Bone marrow (tissue), 2 donors: ENCODE measurements at places on chromosomes 1 and 21.

- DNase-seq = no peak
These were observed 3.6 kb downstream of the CERS2 start for GRCh38 chr1:150970808-150971582.

GRCh38 chr1:241518476-241519307 lies 863 bp downstream of the FH start:
- DNase-seq = no peak

DNA sequence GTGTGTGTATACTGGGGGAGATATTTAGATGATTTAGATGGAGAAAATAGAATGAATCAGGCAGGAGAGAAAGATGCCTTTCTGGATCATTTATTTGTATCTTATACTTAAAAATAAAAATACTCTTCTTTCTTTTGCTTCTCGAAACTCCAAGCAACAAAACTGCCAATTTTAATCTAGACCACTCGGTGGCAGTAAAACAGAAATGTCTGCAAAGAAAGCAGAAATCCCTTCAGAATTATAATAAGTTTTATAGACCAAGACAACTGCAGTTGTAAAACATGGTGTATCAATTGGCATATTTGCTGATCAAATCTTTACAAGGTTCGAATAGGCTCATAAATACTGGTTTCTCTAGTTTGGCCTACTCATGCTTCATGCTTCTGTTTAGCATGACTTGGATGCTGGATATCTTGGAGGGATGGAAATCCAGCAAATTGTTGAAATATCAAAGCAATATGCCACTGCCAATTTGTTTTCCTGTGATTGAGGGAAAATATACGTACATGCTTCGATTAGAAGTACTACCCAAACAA lies 15.1 kb upstream of the C1orf87 start:
- DNase-seq = no peak

- no peak for DNase-seq
These were observed 60.4 kb upstream of the HAO2 start for GRCh38 chr1:119308130-119308700.
